ENCODE measurements at places on chromosomes 12 and 14.

DNA sequence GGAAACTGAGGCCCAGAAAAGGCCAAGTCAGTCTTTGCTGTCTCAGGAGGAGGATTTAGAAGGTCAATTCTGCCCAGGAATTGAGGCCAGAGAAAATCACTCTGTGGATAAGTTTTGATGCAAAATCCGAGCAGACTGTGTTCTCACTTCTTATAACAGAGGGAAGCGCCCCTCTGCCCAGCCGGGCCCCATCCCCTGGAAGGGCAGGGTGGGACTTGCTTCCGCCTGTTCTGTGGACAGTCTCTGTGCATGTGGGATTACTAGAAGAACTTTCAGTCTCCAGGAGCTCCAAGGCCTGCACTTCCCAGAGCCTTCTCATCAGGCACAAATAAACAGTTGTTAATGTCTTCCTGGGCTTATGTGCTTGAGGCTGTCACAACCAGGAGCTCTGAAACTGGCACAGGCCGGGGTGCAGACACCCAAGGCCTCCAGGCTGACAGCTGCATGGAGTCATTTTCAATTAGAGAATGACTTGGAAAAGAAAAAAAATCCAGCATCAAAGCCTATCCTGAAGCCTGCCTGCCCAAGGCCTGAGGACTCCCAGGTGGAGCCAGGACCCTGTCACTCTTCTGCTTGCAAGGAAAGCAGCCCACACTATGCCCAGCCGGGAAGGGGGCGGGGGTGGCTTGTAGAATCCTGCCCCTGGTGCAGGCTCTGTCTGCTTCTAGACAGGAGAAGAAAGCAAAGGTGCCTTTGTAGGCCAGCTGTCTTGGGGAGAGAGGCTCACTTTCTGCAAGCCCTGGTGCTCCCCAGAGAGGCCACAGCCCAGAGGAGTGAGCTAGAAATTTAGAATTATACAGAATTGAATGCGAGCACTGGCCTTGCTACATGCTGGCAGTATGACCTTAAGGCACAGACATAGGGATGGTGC is 84.7 kb downstream of the NTF3 start:
- no peak for DNase-seq

- no peak for DNase-seq
These were observed 8.5 kb downstream of the RBM19 start for GRCh38 chr12:113957627-113958026.

- DNase-seq = no peak
These were observed 35.0 kb downstream of the ERH start for GRCh38 chr14:69363055-69363454.

DNA sequence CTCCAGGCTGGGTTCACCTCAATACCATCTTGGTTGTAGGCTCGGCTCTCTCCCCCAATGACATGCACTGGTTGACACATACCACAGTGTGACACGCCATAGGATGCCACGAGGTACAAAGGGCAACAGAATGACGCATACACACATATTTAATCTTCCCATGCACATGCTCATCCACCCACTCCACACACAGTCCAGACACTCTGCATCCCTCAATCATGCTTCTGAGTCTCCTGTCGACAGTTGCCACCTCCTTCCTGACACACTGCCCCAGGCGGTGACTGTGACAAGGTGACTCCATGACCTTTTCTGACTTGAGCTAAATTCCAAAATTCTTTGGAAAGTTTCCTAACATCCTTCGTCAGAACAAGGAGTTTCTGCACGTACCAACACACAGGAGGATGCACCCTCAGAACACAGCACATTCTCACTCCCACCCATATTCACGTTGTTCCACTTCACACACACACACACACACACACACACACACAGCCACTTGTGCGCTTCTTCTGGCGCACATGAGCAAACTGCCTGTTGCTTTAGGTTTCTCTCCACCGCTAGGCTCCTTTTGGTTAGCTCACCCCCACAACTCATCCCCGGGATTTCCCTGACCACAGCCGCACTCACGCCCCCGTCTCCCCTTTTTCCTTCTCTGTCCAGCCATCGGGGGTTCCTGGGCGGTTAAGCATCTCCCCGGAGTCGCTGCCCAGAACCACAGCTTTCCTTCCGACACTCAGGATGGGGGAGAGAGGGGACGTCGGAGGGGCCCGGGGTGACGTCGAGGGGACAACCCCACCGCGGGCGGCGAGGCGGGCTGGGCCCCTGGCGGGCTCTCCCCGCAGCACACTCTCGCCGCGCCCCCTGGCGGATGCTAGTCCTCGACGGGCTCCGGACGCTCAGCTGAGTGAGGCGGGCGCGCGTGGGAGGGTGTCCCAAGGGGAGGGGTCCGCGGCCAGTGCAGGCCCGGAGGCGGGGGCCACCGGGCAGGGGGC is 536 bp upstream of the WNT1 start:
- no peak for DNase-seq

DNA sequence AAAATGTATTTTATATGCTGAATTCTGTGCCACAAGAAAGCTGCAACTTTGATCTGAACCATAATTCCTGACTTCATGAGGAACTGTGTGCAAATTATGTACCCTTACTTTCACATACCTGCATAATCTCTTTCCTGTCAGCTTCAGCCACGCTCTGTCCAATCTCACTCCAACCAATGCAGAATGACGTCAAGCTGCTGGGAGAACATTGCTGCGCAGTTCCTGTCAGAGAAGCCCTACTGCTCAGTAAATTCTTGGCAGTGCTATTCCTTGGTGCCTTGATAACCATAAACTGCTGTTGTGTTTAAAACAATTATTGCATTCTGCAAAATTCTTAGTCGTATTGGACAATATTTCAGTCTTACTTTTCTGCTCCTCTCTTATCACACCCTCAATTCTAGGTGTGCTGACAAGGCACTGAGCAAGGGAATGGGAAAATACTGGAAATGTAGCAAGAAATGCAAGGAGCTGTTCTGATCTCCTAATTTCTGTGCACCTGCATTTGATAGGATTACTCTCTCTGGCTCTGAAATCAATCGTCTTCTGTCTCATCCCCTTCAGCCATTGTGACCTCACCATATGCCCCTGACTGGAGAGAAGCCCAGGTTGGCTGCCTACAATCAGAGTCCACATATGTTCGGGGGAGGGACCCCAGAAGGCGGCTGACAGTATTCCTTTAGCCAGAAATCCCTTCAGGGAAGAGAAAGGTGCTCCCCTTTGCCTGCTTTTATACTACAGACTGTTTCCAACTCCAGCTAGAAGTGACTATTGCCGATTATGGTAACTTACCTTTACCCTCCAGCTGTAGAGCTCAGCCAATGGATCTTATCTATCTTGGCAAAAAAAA is 274.9 kb upstream of the NOVA1 start:
- DNase-seq = no peak

- DNase-seq = no peak
These were observed 1277.4 kb downstream of the LRFN5 start for GRCh38 chr14:42884100-42884499.

- DNase-seq = no peak
These were observed 143.6 kb downstream of the PAWR start for GRCh38 chr12:79547044-79547734.

- DNase-seq = no peak
These were observed 209.7 kb upstream of the CDKN3 start for GRCh38 chr14:54186821-54187763.

- DNase-seq = peak; percentile 66
These were observed 148.0 kb upstream of the PDE3A start for GRCh38 chr12:20220339-20220738.

- DNase-seq = no peak
These were observed 11.5 kb downstream of the ISCA2 start for GRCh38 chr14:74504874-74505720.

- no peak for DNase-seq
These were observed 123.5 kb downstream of the SLC41A2 start for GRCh38 chr12:104834607-104835006.

Measured in glomerular endothelial cell (primary cell).